Right renal cortex interstitium (tissue), 3 donors: ENCODE measurements at places on chromosomes 11 and 22.

DNA sequence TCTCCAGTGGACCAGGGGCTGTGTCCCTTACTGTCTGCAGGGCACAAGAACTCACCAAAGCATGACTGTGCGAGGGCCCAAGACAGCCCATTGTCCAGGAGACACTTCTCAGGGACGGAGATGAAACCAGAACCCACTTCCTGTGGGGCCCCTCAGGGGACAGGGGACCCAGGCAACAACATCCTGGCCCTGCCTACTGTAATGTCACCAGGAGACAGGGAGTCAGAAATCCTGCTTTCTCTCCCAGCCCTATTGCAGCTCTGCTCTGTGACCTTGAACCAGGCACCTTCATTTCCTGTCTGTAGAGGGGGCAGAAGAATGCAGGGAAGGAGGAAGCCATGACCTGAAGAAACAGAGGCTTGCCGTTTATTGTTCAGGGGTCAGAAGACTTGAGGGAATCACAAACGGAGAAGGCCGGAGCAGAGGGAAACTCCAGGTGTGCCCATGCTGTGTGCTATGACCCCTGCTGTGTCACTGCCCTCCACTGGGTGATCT, 98.0 kb downstream of the NAT10 start:
- DNase-seq = no peak

DNA sequence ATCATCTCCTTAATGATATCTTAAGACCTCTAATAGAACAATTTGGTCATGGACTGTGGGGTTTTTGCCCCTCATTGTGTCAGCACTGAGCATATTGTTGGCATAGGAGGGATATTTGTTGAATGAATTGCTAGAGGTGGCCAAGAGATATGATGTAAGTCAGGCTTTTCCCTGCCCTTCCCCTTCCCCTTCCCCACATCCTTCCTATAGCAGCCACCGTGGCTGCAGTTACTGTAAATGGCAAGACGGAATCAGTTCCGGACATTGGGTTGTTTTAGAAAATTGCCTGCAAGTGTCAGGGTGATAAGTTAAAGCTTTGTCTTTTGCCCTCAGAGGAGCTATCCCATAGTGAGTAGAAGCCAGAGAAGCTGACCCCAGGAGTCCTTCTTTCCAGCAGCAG, 23.0 kb downstream of the LIMK2 start:
- DNase-seq = no peak

DNA sequence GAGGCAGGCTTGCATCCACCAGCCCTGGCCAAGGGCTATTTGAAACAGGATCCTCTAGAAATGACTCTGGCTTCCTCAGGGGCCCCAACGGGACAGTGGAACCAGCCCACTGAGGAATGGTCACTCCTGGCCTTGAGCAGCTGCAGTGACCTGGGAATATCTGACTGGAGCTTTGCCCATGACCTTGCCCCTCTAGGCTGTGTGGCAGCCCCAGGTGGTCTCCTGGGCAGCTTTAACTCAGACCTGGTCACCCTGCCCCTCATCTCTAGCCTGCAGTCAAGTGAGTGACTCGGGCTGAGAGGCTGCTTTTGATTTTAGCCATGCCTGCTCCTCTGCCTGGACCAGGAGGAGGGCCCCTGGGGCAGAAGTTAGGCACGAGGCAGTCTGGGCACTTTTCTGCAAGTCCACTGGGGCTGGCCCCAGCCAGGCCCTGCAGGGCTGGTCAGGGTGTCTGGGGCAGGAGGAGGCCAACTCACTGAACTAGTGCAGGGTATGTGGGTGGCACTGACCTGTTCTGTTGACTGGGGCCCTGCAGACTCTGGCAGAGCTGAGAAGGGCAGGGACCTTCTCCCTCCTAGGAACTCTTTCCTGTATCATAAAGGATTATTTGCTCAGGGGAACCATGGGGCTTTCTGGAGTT, 13.3 kb downstream of the IL10RA start:
- no peak for DNase-seq

- DNase-seq = no peak
Observed at GRCh38 chr11:60095477-60096120, 7.1 kb downstream of the MS4A2 start.

- no peak for DNase-seq
Observed at GRCh38 chr22:29342577-29343312, 27.2 kb upstream of the RASL10A start.

DNA sequence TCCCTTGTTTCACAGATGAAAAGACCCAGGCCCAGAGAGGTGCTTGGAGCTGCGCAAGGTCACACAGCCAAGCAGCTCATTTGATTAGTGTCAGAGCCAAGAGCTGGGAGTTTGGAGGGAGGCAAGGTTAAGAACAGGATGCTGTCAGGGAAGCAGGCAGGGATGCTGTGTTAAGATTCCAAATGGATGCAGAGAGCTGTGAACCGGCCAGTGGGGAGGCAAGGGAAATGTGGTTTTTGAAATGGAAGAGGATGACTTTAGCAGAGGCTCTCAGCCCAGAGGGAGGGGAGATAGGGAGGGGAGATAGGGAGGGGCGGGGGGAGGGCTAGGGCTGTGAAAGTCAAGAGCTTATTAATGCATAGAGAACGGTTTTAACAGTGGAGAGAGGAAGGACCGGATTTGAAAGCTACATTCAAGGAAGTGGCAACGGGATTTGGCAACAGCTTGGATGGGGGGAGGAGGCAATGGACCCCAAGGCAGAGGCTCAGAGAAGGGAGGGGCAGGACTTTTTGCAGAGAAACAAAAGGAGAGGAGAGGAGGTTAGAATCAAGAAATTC, 13.0 kb downstream of the RTN4RL2 start:
- DNase-seq = no peak

GRCh38 chr11:17385492-17385891, 3.0 kb downstream of the KCNJ11 start:
- DNase-seq = no peak

- no peak for DNase-seq
Observed at GRCh38 chr11:34154059-34154875, 48.8 kb downstream of the NAT10 start.

DNA sequence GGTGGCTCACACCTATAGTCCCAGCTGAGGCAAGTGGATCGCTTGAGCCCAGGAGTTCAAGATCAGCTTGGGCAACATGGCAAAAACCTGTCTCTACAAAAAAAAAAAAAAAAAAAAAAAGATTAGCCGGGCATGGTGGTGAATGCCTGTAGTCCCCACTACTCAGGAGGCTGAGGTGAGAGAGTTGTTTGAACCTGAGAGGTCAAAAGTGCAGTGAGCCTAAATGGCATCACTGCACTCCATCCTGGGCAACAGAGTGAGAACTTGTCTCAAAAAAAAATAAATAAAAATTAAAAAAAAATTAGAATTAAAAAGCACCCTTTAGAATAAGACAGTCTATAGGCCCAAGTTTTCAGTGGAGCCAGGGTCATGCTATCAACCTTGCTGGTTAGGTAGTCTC, 95.5 kb downstream of the PDHX start:
- DNase-seq = no peak

DNA sequence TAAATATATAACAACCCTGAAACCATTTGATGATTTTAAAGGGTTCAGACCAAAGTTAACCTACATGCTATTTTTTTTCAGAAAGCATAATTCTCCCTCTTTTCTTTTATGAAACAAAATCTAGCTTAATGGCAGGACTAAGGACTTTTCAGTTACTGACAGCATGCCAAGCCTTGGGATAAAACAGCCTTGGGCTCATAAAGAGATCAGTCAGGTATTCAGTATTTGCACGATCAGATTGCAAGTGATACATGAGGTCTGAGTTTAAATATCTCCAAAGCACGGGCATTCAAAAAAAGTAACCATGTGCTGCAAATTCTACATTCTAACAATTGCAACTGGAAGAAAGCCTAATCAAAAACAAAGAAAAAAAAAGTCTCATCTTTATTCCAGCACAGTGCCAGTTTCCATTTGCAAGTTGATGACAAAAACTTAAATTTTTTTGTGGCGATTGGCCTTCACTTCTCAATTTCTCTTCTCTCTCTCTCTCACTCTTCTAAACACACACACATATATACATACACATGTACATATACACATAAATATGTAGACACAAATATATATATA, 60.1 kb downstream of the CTSC start:
- DNase-seq = no peak

GRCh38 chr11:57432149-57432561, 5.2 kb upstream of the SLC43A3 start:
- DNase-seq = no peak
